NCI-H748 treated with DMSO at 0.1 percent for 48 hours (cell line): ENCODE measurements at places on chromosomes 6 and 20.

DNA sequence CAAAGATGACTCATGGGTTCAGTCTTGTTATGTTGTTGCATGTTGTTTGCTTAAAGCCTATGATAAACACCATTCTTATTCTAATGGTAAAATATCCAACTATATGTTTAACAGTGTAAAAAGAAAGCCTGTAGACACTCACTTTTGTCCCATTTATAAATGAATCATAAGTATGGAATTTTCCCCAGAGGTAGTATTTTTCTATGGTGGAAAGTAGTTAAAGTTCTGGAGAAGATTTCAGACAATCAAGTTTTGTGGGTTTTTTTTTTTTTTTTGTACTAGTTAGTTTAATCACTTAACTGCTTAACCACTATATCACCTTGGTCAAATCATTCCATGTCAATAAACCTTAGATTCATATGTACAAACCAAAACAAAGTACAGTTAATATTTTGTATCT lies 35.8 kb downstream of the PTCHD4 start:
- no peak for DNase-seq

DNA sequence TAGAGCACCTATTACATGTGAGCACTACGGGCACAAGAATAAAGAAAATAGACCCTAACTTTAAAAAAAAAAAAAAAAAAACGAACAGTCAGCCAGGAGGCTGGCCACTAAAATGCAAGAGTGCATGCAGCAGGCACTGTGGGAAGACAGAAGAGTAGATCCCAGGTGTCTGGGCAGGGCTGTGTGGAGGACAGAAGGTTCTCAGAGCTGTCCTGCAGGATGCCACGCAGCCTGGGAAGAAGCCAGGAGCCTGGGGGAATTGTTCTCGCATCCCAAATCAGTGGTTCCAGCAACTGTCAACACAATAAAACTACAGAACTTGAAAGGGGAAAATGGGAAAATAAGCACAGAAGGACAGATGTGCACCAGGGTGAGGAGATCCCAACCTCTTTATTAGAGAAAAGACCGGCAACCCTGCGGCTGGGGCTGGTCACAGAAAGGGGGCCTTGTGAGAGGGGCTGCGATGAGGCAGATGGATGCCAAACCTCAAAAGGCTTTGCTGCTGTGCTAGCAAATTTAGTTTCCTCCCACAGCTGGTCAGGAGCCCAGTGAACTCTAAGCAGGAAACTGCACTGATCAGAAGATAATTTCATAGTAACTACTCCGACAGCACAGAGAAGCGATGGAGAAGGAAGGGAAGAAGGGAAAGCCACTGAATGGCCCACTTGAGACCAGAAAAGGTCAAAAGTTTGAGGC lies 30.9 kb downstream of the MAP3K5 start:
- DNase-seq = no peak

GRCh38 chr6:143215363-143215762 lies 154.7 kb downstream of the AIG1 start:
- no peak for DNase-seq

DNA sequence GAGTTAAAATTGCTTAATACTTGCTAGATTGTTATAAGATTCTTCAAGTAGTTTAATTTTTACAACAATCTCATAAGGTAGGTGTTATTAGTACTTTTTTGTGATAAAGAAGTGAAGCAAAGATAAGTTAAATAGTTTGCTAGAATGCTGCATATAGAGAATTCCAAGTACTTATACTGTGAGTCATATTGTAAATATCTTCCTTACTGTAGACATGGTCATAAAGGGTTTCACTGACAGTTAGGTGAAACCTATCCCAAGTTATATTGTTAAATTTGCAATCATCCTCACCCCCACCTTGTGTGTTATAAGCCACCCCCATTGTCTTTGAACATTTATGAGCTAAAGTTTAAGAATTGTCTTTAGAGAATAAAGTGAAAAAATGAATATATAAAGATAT lies 142.0 kb downstream of the FAM83B start:
- DNase-seq = no peak

DNA sequence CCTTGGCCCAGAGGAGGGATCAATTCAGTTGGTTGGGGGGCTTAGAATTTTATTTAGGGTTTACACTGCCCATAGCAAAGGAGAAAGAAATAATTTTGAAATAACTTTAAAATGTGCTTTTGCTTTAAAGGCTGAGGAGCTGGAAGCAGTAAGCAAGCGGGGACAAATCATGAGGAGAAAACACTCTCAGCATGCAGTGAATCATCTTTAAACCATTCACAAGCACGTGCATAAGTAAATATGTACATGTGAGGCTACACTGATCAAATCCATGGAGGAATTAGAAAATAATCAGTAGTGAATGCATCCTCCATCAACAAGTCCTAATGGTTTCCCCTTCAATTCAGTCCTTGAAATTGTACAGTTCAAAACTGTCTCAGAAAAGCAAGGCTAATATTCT lies 181.0 kb downstream of the MTFR2 start:
- no peak for DNase-seq

DNA sequence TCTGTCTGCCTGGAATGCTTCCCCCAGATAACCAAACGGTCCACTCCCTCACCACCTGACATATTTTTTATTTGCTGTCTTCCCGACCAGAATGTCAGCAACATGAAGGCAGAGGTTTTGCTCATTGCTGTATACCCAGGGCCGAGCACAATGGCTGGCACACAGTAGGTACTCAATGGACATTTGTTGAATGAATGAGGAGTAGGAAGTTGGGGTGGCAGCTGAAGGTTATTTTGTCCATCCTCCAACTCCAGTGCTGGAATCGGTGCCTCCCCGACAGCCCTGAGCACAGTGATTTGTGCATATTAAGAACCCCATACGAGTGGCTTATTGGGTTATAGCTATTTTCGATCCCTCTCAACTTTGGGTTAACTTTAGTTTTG lies 10.3 kb downstream of the DUSP15 start:
- DNase-seq = no peak

- DNase-seq = no peak
These were observed 198.3 kb downstream of the PLCB1 start for GRCh38 chr20:8330319-8330784.

GRCh38 chr6:29685718-29686326 lies 4.9 kb upstream of the ZFP57 start:
- DNase-seq = no peak

DNA sequence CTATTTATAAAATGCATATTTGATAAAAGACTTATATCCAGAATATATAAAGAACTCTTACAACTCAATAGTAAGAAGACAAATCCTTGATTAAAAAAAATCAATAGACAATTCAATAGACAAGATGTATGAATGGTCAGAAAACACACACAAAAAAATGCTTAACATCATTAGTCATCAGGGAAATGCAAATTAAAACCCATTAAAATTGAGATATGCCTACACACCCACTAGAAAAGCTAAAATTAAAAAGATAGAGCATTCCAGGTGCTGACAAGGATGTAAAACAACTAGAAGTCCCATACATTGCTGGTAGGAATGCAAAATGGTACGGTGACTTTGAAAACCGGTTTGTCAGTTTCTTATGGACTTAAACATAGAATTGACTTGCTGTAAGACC lies 127.1 kb downstream of the TFAP2B start:
- DNase-seq = no peak

DNA sequence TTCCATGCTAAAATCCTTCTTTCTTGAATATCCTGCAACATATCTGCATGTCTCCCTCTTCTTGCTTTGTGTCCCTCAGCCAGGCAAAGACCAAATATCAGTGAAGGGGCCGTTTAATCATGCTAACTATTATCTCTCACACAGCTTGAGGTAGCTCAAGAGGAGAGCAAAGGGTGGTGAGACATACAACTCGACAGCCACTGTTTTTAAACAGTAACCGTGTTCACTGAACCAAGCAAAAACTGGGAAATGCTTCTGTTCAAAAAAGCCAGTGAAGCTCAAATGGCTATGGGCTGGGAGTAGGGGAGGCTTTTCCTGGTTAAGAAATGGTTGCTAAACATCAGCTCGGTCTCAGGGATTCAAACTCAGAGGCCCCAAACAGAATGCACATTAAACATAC lies 83.4 kb downstream of the MAP7 start:
- DNase-seq = no peak

GRCh38 chr20:37356387-37356786 lies 10.4 kb downstream of the SRC start:
- no peak for DNase-seq

GRCh38 chr6:5205877-5206850 lies 54.6 kb downstream of the LYRM4 start:
- no peak for DNase-seq

DNA sequence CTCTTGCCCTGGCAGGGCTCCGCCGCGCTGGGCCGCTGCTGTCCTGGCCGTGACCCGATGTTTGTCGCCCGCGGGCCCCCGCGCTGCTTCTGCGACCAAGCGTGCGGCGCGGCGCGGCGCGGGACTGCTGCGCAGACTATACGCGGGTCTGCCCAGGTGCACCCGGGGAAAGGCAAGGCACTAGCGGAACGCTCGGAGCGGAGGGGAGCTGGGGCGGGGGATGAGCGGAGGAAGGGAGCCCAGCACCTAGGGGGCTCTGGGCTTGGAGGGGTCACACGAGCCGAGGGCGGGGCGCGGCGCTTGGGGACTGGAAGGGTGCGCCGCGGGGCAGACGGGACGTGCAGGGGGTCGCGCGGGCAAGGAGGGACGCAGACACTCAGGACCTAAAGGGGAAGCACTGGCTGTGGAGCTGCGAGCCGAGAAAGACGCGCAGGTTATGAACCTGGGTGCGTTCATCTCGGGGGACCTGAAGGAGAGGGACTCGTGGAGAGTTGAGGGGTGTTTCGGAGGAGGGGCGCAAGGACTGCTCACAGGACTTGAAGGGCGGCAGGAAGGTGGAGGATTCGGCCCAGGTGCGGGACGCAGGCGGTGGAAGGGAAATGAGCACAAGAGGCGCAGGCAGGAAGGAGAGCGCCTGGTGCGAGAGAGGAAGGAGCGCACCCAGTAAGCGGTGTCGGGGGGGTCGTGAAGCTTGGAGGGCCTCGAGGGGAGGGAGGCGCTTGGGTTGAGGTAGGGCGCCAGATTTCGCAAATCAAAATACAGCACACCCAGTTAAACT lies 40.8 kb upstream of the ZNFX1 start:
- DNase-seq = no peak
